ENCODE measurements at places on chromosomes 5 and 9. TPM values are rescaled to one million over a fixed set of nuclear protein-coding genes. Genes with fewer than 3 reads are reported as not detected.

The TERT gene
- not detected for polyA plus RNA-seq

The CTNNAL1 gene
- 0.10 TPM for polyA plus RNA-seq

DNA sequence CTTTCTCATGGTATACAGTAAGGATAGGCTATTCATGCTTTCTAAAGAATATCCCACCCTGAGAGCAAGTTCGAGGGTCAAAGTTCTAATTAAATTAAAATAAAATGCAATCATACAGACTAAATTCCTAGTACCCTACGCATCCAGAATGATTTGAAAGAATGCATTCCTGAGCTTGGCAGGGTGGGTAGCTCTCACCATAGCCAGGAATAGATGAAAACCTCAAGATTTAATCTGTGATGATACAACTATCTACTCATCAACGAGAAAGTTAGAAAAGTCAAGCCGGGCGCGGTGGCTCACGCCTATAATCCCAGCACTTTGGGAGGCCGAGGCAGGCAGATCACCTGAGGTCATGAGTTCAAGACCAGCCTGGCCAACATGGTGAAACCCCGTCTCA, 32.3 kb downstream of the SERINC5 start:
- no peak for DNase-seq
- H3K27ac ChIP-seq, result no peak overlapping the region
- H3K4me3 ChIP-seq, result no peak overlapping the region
- no peaks in the 10 kb centered on the region for H3K27me3 ChIP-seq

DNA sequence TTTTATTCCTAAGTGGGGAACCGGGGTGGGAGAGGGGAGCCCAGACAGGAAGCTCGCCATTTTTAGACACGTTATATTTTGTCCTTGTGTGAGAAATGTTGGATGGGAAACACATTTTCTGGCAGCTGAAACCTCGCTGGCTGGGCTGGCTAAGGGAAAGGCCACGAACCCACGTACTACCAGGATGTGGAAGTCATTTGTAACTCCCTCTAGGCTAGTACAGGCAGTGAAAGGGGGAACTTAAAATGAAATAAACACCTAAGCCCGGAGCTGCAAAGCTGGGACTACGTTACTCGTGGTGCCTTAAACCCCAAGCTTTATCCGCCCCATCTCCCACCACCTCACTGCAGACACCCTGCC, 42.5 kb downstream of the TMEM174 start:
- H3K4me1 ChIP-seq, result peaks cover 7% of the 10 kb centered on the region
- DNase-seq, result no peak
- peak overlapping the region; percentile 38 for H3K4me3 ChIP-seq
- H3K27me3 ChIP-seq, result peaks cover 59% of the 10 kb centered on the region
- H3K36me3 ChIP-seq, result no peaks in the 10 kb centered on the region

The CRHBP gene
- polyA plus RNA-seq, result 1.1 TPM

The NUTM2F gene
- polyA plus RNA-seq, result not detected

DNA sequence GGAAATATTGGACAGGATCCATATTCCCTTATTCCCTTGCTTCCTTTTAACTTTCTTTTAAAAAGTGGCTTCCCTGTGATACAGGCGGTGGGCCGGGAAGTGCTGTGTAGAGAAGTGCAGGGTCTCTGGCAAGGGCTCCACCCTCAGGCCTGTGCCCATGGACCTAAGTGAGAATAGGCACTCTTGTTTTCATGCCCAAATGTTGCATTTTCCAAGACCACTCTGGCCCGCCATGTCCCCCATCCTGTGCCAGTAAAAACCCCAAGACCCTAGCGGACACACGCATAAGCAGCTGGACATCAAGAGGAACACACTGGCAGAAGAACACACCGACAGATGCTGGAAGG, 193.4 kb downstream of the FBXL7 start:
- no peak for DNase-seq
- no peak overlapping the region for H3K4me3 ChIP-seq
- H3K27me3 ChIP-seq, result no peaks in the 10 kb centered on the region
- H3K4me1 ChIP-seq, result no peaks in the 10 kb centered on the region
- no peak overlapping the region for H3K27ac ChIP-seq
- no peaks in the 10 kb centered on the region for H3K36me3 ChIP-seq

The NIPAL4 gene
- polyA plus RNA-seq, result 0.04 TPM

The OBP2B gene
- not detected for polyA plus RNA-seq

The SGCD gene
- not detected for polyA plus RNA-seq

All from CD14-positive monocyte (primary cell).